ENCODE measurements at places on chromosomes 7 and 10.

DNA sequence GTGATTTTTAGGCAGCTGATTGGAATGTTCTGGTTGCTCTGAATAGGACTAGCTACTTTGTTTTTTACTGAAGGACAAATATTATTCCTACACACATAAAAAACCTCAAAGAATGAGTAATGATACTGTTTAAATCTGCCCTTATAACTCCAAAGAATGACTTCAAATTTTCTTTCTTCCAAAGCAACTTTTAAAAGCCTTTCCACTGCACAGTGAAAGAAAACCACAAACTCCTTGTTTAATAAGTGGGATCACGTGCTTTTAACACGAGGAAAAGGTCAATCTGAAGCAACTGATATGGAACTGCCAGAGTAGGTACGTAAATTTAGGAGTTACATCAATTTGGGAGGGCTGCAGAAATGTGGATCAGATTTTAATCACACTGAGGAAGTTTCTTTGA, 8.0 kb upstream of the PRKCQ start:
- DNase-seq, result no peak

GRCh38 chr10:130656582-130657133, 520.5 kb downstream of the GLRX3 start:
- no peak for DNase-seq

- DNase-seq, result no peak
These were observed 6.0 kb downstream of the KIF20B start for GRCh38 chr10:89707372-89707771.

- DNase-seq, result peak; percentile 58
These were observed 2.7 kb upstream of the KMT2E start for GRCh38 chr7:105011141-105011830.

DNA sequence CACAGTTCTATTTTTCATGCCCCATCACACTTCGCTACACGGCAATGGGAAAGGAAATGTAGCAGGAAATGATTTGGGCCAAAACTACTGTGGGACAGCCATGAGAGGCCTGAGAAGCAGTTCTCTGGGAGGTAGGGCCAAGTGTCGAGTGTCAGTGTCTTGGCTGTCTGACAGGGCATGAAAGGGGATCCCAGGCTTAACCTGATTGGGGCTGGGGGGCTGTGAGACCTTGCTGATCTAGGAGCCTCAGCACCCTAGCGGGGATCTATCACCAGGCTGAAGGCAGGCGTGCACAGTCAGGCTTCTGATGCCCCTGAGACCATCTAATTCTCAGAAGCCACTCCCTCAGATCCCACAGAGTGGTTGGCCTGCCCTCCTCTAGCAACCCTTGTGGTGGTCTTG, 58.2 kb upstream of the SLC25A13 start:
- DNase-seq, result no peak

DNA sequence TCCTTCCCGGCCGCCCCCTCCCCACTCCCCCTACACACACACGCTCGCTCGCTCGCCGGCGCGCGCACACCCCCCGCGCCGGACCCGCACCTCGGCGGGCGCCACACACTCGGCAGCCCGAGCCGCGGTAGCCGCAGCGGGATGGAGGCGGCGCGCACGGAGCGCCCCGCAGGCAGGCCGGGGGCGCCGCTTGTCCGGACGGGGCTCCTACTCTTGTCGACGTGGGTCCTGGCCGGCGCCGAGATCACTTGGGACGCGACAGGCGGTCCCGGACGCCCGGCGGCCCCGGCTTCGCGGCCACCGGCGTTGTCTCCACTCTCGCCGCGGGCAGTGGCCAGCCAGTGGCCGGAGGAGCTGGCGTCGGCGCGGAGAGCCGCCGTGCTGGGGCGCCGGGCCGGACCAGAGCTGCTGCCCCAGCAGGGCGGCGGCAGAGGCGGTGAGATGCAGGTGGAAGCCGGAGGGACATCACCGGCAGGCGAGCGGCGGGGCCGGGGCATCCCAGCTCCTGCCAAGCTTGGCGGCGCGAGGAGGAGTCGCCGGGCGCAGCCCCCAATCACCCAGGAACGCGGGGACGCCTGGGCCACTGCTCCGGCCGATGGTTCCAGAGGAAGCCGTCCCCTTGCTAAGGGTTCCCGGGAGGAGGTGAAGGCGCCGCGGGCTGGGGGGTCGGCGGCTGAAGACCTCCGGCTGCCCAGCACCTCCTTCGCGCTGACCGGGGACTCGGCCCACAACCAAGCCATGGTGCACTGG, at the start of gene SORCS3:
Gene SORCS3 (plus strand): TSS at position 104 of the 750 bp plus-strand sequence.
- DNase-seq, result no peak

- DNase-seq, result no peak
These were observed 131.5 kb downstream of the SORBS1 start for GRCh38 chr10:95429639-95430038.

GRCh38 chr7:104933521-104933988, 80.5 kb upstream of the KMT2E start:
- no peak for DNase-seq

DNA sequence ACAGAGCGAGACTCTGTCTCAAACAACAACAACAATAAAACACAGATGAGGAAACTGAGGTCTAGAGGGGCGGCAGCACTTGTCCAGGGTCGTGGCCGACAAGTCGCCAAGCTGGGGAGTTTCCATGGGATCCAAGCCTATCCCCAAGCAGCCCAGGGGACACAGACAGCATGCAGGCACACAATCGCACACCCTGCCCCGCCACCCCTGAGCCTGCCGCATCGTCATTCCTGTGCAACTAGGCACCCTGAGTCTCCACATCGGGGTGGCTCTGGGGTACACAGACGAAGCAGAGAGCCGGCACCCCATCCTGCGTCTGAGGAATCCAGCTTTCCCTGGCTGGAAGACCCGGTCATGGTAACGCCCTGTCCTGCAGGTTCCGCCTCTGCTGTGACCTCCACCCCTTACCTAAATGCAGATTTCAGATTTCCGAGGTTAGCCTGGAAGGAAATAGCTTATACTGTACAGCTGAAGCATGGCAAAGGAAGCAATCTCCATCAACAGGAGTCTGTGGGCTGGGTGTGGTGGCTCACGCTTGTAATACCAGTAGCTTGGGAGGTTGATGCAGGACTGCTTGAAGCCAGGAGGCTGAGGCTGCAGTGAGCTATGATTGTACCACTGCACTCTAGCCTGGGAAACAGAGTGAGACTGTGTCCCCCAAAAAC, 136.1 kb upstream of the TNRC18 start:
- DNase-seq, result no peak

DNA sequence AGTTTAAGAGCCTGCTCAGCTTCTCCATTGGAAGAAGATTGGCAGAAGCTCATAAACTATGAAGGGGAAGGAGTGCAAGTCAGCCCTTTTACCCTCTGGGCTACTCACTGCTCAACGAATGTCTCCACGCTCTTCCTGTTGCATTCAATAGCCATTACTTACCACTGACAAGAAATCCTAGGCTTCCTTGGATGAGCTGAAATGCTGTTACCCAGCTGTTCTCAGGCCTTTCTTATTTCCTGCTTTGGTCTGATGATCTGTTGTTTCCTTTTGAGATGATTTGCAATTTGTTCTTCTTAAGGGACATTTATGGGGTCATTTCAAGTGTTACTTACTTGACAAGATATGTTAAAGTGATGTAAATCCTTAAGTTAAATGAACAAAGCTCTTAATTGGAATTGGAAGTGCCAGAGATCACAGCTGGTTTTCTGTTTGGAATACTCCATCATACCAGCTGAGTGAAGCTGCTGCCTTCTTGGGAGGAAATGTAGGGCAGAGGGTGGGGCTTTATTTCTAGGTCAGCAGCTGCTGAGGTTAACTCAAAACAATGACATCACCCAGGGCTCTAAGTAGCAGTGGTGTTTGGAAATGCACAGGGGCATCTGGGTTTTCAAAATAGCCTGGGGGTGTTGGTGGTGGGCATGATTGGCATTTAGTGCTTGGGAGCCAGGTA, 170.0 kb downstream of the PRKCQ start:
- DNase-seq, result peak; percentile 79

Measured in CD4-positive, alpha-beta T cell treated with Interleukin-21 for 1 hour (primary cell).